Activated T-helper 17 cell treated with anti-CD3 and anti-CD28 coated beads, Interleukin-2, amount 50 U/mL, for 72 hours (primary cell): ENCODE measurements at places on chromosomes 6 and 20.
A peak's percentile ranks its signal among the peaks of the same experiment; 100 is the strongest.

- ATAC-seq = peak; percentile 44
Measured at GRCh38 chr6:152529369-152529768, 107.8 kb downstream of the SYNE1 start.

DNA sequence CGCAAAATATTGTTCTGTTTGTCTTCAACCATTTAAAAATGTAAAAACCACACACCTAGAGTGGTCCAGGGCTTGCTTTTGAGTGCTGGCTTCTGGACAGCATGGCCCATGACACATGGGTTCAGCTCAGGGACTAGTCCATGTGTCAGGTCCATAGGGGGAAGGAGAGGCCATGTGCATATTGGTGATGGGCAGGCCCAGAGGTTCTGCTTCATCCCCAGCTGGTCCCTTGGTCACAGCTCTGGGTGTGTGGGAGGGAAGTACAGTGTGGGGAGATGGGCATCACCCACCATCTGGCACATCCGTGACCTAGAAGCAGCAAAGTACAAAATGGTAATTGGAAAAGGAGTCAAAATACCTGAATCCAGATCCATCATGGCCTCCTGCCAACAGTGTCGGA, 50.7 kb downstream of the STK35 start:
- no peak for ATAC-seq

- no peak for ATAC-seq
Measured at GRCh38 chr6:146106532-146106931, 77.7 kb downstream of the GRM1 start.

DNA sequence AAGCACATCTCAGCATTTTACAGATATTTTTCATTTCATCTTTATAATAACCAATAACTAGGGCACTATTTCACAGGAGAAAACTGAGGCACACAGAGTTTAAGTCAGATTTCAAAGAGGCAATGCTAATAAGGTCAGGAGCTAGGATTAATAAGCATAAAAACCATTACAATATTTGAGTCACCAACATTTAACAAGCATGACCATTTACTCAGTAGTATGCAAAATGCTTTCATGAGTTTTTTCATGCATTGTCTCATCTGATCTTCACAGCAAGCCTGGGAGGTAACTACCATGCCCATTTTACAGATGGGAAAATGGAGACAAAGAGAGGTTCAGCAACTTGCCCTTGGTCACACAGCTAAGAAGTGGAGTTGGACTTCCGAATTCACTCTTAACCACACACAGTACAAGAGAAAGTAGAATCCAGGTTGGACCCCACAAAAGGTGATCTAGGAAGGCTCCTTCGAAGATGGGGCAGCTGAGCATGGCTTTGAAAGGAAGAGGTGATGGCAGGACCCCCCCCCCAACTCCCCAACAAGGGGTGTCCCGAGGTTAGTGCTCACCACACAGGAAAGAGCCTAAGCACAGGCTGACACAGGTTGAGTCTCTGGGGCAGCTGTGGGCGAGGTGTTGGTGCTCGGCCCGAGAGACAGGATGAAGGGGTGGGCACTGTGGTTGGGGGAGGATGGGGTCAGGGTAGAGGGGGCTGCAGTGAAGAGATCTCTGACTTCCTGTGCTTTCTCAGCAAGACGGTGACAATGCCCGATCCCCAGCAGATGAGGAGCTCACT, 108.8 kb downstream of the PREX1 start:
- ATAC-seq = peak; percentile 61

DNA sequence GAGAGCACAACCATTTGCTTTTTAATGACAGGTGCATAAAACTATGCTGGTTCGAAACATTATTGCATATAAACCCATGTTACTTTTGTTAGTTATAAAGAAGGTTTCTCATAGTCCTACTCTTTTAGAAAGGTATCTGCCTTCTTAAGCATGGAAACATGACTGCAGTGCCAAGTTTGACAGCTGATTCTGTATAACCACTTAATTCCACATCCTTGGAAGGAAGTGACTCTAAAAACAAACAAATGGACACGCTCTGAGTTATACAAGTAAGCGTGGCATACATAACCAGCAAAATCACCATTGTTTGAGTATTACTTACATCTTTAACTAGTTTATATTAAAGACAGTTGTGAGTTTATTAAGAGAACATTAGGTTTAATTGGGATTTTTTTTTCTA, 125.0 kb upstream of the HDGFL1 start:
- no peak for ATAC-seq

DNA sequence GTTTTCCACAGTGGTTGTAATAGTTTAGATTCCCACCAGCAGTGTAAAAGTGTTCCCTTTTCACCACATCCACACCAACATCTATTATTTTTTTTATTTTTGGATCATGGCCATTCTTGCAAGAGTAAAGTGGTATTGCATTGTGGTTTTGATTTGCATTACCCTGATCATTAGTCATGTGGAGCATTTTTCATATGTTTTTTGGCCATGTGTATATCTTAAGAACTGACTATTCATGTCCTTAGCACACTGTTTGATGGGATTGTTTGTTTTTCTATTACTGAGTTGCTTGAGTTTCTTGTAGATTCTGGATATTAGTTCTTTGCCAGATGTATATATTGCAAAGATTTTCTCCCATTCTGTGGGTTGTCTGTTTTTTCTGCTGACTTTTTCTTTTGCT, 820.1 kb downstream of the TENT5A start:
- ATAC-seq = no peak

DNA sequence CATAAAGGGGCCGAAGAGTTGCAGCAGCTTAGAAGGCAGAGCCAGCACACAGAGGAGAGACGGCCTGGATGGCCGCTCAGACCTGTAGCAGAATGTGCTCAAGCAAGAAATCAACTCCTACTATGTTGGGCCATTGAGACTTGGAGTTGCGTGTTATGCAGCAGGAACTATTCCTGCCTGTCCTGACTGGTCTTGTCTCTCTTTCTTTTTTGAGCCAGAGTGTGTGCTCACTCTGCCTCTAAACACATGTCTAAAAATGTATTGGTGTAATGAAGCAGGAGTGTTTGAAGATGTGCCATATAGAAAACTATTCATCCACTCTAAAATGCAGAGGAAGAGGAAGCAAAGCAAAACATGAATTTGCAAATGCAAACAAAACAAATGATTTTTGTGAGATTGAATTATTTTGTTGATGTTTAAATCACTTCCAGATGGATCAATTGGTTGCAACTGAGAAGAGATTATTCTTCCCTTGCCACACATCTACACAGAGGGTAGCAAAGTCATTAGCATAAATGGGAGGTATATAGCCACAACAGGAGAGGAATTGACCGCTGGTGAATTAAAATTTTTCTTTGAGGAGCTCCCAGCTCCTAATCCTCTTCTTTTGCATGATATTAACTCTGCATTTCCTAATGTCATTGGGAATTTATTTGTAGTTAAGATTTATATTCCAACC, 20.4 kb upstream of the SYNJ2 start:
- no peak for ATAC-seq

GRCh38 chr20:17622851-17623508, 53.1 kb downstream of the DSTN start:
- ATAC-seq = no peak

GRCh38 chr6:96899019-96899418, 1.3 kb upstream of the NDUFAF4 start:
- no peak for ATAC-seq

- ATAC-seq = no peak
Measured at GRCh38 chr6:48067886-48068277, 43.1 kb downstream of the PTCHD4 start.

DNA sequence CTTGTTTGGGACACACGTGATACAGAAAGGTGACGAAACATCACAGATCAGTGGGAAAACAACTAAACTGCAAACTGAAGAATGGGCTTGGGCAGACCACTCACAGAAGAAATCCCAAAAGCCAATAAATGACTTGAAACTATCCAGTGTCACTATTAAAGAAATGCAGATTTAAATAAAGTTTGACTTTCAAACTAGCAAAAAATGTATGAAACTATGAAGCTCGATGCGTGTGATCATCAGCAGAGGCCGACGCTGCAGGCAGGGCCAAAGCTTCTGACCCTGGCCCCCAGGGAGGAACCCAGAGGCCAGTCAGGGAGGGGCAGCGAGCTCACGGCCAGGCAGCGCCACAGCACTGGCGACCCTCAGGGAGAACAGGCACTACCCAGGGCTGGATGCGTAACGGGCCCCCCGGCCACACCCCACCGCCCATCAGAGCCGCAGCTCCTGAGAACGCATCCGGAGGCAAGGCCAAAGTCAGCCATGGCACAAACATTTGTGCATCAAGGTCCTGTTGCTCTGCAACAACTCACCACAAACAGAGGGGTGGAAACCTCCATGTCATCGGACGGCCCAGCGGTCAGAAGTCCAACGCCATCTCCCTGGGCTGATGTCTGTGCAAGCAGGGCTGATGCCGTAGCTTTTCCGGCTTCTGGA, 94.1 kb downstream of the YTHDF1 start:
- ATAC-seq = no peak

GRCh38 chr6:5121479-5121878, 36.3 kb downstream of the PPP1R3G start:
- ATAC-seq = no peak

- peak; percentile 79 for ATAC-seq
Measured at GRCh38 chr6:41199552-41200246, 1.2 kb downstream of the TREML2 start.

DNA sequence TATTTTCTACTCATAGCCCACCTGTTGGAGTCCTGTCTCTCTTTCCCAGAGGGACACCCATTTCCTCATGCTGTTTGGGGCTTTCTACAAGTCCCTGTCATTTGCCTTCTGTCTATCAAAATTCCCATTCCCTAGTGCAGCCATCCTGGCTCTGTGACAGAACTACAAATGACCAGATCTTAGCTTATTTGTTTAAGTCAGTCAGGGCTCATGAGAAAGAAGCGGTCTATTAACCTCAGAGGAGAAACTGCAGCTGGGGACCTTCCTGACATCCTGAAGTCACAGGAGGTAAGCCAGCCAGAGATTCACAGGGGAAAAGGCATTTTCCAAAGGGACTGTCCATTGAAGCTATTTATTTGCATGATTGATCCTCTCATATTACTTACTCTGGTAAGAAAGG, 1.7 kb upstream of the COL9A1 start:
- no peak for ATAC-seq

DNA sequence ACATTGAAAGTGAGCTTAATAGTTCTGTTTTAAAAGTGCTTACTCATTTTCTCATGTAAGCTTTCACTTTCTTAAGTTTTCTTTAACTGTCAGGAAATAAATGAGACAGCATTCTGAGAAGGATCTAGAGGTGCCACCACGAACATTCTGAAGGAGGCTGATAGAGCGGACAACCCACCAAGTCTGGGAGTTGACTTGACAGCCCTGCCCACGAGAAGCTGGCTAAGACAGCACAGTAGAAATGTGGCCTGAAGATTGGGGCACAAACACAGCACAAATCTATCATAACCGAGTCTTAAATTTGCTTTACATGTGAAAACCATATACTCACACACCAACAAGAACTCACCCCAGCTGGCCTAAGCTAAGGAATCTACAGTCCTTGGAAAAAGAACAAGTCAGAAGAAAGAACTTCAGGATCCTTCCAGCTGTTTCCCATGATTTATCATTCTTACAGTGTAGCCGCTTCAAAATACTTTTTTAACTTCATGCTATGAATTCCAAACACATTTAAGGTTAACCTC, 144.2 kb upstream of the TNFAIP3 start:
- ATAC-seq = peak; percentile 83

DNA sequence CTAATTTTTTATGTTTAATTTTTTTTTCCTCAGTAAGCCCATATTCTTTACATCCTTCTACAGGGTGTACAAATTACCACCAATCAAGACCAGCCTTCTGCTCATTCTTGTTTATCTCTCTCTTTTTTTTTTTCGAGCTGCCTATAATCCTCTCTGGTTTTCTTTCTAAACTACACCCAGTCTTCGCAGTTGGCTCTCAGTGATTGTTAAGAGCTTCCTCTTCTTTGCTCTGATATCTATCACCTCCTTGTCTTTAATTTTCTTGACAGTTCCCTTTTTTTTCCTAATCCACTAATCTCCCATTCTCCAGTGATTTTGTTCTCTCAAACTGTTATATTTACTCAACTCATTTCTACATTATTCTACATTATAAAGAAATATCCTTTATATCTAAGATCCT, 38.5 kb upstream of the PTPRK start:
- no peak for ATAC-seq

DNA sequence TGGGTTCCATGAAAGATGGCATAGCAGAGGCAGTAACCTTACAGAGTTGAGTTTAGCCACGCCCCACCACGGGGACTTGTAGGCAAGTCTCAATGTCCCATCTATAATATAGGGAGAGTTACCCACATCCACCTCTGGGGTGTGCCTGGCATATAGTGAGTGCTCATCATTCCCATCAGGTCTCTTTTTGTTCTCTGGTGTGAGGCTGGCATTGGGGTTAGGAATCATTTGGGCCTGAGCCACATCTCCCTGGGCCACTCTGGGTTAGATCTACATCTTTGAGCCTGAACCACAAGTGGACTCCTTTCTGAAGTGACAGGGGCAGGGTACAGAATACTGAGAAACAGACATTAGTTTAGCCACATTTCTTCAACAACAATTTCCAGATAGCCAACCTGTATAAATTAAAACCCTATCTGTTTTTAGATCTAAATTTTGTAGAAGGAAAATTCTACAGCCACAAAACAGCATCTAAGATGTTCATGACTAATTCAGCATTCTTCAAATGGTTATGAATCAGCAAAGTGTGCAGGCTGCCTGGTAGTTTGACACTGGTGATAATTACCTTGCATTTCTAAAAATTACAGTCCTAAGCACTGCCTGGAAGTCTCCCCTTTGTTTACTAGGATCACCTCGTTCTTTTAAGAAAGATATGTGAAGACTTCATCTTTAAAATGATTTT, 20.1 kb downstream of the RNF24 start:
- ATAC-seq = peak; percentile 84

- ATAC-seq = no peak
Measured at GRCh38 chr6:158358450-158359077, 46.3 kb downstream of the TULP4 start.

DNA sequence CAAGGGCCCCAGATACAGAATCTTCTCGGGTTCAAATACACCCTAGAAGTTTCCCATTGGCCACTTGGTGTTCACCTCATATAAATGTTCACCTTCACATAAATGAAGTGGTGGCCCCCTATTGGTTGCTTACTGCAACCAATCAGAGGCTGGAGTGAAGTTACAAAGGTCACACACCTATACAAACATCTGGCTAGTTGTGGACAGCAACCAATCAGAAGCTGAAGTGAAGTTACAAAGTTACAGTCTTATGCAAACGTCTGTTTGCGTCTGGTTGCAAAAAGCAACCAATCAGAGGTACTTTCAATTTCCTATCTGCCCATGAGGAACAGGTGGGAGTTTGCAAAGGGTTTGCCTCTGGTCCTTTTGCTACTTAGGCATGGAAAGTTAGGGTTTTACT, 206.5 kb upstream of the BMP2 start:
- no peak for ATAC-seq
